Astrocyte (in vitro differentiated cells and primary cell): ENCODE measurements at places on chromosomes 3 and 15.

DNA sequence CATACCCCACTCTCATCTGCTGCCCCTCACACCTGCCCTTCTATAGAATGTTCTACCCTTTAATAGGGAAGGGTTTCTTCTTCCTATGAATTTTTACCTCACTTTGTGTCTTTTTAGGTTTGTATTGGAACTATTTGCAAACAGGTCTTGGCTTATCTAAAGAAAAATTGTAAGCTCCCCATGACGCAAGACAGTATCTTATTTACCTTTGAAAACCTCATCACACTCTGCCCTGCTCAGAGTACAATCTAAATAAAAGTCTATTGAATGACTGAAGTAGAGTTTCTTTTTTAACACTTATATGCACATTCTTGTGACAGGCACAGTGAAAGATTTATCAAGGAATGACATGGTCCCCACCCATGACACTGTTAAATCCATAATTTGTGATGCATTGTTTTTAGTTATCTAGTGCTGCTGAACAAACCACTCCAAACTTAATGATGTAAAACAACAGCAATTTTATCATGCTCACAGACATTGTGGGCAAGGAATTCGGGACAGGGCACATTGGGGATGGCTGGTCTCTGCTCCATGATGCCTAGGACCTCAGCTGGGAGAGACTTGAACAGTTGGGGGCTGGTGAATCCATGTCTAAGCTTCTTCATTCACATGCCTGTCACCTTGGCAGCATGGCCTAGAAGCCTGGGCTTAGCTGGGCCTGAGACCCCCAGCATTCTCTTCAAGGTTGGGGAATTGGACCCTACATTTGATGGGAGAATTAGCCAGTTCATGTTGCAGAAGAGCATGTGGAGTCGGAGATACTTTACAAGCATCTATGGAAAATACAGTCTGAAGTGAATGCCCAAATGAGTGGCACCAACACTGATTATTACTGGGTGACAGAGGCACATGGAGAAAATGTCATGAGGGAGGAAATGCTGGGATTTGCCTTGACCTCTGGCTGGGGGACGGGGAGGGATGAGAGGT, 252.2 kb upstream of the CTDSPL start:
- no peak for DNase-seq

GRCh38 chr15:50675535-50676144, 11.0 kb downstream of the TRPM7 start:
- no peak for DNase-seq

- DNase-seq: peak; percentile 49
Measured at GRCh38 chr3:81816473-81817250, 55.2 kb upstream of the GBE1 start.

GRCh38 chr15:86317384-86317740, 237.7 kb downstream of the AGBL1 start:
- no peak for DNase-seq

DNA sequence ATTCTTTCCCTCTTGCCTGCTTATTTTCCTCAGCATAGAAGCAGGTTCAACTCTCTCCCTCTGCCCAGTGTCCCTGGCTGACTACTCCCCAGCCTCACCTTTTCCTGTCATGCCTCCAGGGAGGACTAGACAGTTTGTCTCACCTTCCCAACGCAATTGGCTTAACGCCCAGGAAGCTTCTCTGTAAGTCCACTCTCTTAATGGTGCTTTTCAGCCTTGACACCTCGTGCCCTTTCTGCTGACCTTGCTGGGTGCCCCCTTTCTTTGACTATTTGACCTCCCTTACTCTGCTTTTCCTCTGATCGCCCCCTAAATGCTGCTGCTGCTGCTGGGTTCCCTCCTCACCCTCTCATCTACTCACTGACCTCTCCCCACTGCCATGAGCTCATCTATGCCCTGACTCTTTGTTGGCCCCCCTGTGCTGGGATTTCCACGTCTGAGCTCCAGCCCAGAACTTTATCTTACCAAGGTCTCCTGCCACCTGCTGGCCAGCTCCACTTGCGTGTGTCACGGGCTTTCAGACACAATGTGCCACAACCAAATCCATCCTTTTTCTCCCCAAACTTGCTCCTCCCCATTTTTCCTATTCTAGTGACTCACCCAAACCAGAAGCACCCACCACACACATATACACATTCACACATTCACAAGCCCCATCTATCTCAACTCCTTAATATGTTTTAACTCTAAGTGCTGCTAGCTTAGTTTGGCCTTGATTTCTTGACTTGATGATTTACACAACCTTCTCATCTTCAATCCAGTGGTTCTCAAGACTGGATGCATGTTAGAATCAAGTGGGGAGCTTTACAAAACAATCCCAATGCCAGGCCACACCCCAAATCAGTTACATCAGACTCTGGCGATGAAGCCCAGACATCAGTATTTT, 16.6 kb downstream of the EPB42 start:
- peak; percentile 49 for DNase-seq

- DNase-seq: peak; percentile 12
Measured at GRCh38 chr15:94205366-94205765, 26.0 kb upstream of the MCTP2 start.

DNA sequence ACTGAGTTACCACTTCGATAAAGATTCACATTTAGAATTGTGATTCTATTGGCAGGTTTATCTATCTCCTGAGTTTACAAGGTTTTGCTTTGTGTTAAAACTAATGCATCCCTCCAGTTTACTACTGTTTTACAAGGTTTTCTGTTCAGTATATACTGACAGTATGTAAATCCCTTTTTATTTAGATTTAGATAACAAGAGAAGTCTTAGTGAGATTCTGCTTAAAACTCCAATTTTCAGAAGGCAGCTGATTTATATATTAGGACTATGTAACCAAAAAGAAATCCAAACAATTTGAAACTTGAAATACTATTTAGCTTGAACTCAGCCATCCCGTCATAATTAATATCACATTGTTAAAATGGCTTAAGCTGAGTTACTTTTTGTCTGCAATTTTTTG, 619.2 kb downstream of the NAALADL2 start:
- no peak for DNase-seq

DNA sequence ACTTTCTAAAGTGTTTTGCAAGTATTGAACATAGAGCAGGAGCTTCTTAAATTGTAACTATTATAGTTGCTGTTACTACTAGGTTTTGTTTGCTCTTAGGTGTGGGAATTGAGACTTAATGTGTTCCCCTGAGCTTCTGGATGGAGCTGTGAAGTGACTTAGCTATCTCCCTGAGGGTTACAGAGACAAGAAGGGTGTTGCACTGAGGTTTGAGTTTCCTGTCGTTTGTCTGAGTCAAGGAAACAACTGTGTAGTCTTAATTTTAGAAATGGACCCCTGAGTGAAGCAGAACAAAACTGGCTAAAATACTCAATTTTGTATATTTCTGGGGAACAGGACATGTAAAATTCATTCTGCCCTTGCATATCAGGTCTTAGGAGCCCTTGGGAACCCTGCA, 20.4 kb downstream of the TTC21A start:
- DNase-seq: no peak

- no peak for DNase-seq
Measured at GRCh38 chr3:36908647-36909180, 36.1 kb downstream of the TRANK1 start.

- peak; percentile 44 for DNase-seq
Measured at GRCh38 chr3:128736601-128737000, 10.6 kb downstream of the RAB7A start.

DNA sequence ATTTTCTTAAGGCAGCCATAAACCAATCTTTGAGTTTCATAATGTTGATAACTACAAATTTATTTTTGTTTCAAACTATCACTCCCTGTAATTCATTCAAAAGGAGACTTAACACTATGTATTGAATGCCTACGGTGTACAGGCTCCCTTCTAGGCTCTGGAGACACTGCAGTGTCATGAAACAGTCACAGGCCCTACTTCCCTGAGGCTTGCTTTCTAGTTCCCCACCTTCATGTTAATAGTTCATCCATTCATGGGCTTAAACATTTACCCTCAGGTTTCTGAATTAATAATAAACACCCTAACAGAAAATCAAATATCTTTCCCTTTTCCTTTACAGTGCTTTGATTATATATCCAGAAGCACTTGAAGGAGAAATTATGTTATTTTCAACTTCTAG, 168.7 kb downstream of the CHL1 start:
- no peak for DNase-seq

DNA sequence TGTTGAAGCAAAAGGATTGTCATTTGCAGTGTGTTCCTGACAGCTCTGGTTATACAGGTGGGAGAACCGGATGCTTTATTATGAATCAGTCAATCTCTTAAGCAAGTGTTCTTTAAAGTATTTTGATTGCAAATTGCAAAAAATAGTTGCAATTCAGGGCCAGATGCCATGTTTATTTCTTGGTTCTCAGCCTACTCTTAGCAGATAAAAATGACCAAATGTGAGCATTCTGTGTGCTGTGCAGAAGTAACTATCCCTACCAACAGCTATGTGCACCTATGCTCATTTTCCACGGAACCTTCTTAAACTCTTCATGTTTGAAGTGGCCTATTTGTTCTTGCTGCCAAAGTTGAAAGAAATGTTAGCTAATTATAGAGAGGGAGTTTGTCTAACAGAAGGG, 262.3 kb upstream of the RASGRP1 start:
- DNase-seq: no peak

DNA sequence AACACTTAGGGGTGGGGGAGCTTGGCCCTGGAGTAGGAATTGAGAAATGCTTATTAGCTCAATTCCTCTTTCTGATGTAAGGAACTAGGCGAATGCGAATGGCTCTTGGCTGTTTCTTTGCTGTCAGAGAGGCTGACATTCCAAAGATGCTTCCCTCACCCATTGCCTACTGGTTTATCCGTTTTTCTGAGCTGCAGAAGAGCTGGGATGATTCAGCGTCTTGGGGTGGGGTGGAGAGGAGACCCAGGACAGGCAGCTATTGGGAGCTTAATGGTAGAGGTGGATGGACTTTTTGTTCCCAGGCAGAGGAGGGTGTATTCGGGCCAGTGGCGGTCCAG, 9.8 kb downstream of the PLEKHO2 start:
- DNase-seq: peak; percentile 91

DNA sequence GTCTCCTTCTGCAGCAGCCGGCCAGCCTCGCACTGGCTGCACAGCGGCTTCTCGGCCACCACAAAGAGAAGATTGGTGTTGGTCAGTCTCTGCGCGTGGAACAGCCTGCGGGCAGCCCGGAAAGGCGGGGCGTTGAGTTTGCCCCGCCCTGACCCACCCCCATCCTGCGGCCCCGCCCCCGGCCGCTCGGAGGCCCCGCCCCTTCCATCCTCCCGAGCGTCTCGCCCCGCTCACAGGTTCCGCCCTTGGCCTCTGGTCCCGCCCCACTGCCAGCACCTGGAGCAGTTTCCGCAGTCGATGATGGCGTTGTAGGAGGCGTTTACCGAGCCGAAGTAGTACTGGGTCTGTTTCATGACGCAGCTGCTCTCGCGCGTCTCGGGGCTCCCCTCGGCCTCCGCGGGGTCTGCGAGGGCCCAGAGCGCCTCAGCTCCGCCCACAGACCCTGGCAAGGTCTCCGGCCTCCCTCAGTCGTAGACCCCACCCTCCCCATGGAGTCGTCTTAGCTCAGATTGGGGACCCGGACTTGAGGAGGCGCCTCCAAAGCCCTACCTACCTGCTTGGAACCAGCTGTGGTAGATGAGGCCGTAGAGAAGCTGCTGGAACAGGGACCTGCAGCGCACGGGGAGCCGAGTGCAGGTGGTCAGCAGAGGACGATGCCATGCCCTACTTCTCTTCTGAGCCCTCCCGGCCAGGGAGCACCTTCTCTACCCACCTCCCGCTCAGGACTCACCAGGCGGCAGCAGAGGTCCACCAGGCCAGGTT, 5.9 kb upstream of the TMEM115 start:
- DNase-seq: peak; percentile 30

DNA sequence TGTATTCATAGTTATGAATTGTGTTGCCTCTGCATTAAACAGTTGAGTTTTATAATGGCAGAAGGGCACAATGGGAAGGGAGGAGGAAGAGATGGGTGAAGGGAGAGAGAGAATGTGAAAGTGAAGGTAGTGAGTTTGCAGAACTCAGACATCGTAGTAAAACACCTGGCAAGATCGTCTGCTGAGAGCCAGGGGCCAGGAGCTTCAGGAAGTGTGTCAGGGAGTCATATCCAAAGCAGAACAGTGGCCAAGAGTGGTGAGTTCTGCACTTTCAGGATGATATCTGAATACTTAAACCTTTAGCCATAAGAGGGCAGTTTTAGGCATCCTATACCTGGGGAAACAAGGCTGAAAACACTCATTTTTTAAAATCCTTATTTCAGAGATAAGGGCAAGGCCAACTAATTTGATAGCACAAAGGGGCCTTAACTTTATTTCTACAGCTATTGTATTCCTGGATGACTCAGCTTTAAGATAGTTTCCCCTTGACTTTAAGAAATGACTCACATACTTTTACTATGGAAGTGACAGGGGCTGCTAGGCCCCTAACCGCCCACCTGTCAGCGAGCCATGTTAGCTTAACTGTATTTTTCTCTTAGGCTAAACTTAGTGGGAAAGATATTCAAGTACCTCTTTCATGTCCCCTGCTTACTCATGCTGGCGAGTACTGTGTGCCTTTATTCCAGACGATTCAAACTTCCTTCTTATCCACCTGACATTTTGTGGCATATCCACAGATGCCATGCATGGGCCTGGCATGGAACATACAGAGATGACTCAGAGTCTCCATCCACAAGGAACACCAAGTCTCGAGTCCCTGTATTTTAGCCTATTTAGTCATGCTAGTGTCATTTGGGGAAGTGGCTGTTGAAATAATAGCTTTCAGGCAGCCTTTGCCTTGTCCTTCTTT, 53.9 kb downstream of the RLBP1 start:
- DNase-seq: peak; percentile 91

DNA sequence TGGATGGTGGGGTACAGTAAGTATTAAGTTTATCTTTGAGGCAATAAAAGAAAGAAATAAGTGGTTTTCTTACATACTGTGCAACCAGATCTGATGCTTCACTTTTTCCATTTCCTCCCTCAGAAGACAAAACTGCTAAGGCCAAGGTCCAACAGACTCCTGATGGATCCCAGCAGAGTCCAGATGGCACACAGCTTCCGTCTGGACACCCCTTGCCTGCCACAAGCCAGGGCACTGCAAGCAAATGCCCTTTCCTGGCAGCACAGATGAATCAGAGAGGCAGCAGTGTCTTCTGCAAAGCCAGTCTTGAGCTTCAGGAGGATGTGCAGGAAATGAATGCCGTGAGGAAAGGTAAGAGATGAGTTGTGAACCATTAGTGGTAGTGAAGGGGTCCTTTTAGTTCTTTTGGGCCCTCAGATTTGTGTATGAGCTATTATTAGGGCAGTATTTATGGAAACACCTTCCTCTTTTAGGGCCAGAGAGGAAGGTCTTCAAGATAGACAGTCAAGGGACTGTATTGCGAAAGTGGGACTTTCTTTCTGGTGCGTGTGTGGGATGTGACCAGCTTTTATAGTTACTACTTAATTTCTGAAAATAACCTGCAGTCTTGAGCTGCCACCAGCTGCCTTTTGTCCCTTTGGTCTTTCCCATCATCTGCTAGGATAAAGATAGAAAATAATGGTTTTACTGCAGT, 4.6 kb downstream of the ALAS1 start:
- no peak for DNase-seq
